ENCODE measurements at places on chromosomes 7 and 10.

- DNase-seq = no peak
Measured at GRCh38 chr7:21101541-21101940, 314.9 kb upstream of the SP8 start.

DNA sequence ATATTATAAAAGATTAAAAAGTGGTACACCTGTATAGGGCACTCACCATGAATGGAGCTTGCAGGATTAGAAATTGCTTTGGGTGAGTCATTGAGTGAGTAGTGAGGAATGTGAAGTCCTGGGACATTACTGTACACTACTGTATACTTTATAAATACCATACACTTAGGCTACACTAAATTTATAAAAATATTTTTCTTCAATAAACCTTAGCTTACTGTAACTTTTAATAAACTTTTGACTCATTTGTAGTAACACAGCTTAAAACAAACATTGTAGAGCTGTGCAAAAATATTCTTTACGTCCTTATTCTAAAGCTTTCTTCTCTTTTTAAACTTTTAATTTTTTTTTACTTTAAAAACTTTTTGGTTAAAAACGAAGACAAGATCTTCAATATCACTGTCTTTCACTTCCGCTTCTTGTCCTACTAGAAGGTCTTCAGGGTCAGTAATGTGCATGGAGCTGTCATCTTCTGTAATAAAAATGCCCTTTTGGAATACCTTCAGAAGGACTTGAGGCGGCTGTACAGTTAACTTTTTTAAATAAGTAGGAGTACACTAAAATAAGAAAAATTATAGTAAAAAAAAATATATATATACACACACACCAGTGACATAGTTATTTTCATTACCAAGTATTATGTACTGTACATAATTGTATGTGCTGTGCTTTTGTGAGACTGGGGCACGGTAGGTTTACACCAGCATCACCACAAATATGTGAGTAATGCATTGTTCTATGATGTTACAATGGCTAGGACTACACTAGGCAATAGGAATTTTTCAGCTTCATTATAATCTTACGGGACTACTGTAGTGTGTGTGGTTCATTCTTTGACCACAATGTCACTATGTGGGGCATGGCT is 3.5 kb downstream of the STK31 start:
- DNase-seq = peak; percentile 61

DNA sequence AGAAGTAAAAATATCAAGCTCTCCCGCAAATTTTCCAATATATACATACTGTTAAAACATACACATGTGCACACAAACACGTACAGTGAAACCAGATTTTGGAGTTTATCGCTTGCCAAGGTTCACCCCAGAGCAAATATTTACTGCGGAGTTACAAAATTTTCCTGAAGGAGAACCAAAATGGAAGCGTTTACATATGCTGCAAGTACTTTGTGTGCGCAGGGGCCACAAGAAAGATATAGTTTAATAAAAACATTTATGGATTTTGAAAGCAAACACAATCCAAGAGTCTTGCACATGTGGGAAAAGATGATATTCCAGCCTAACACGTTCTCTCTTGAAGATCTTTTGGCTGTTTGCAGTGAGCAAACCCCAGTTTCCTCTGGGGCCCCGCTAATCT is 301.3 kb upstream of the NFE2L3 start:
- DNase-seq = no peak

DNA sequence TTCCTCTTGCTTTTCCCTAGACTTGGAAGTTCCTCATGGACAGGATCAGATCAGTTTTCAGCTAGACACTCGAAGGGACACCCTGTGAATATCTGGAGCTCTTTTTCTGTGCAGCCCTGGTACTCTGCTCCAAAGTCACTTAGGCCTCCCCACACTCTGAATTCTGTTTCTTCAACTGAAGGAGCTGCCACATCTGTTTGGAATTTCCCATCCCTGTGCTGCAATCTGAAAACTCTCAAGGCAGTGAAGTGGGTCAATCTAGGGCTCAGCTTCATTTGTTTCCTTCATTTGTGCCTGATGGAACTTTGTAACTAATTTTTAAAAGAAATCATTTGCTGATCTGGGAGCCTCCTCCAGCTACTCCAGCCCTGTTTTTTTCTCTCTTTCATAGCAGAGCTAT is 9.6 kb downstream of the EPC1 start:
- no peak for DNase-seq

DNA sequence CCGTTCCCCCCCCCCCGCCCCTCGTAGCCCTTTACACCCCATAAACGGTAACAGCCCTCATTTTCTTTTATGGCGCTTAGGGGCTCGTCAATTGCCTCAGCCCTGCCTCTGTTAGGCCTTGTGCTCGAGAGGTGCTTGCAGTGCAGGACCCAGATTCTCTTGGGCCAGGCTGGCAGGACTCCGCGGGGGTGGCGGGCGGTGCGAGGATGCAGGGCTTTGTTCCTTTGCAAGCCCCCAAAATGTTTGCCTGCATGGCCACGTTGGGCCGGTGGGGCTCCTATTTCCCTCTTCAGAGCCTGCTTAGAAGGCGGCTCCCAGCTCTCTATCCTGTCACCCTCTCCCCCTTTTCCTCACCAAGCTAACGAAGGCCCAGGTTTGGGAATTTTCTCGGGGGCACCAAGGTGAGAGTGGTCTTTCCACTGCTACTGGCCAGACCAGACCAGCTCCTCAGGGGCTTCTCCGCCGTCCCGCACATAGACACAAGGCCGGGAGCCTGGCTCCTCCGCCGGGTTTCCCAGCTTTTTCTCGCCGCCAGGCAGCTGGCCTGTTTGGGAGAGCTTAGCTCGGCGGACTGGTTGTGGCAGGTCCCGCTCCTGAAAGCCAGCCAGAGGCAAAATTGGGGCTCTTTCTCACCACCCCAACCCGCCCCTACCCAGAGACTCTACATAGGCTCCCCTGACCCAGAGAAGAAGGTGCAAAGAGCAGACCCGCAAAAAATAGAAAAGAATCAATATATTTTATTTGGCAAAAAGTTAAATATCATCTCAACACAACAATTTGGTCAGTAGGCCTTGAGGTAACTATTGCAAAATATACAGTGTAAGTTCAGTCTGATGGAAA is 3.4 kb downstream of the HOXA9 start:
- no peak for DNase-seq

DNA sequence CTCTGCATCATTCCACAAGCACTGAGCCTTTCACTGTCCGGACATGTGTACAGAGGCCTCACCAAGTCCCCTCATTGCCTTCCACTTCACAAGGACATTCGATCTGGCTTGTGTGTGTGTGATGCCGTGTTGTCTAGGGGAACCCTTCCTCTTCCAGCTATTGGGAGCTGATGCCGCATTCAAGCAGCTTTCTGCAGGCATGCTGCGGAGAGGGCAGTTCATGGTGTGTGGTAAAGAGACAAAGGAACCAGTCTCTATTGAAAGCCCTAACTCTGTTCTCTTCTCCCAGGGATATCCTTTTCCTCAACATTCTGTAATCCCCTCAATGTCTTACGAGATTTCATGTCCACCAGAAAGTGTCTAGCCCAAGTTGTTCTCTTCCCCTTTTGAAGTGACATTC is 141.6 kb downstream of the ALOX5 start:
- no peak for DNase-seq

- DNase-seq = no peak
Measured at GRCh38 chr10:59072038-59072437, 104.4 kb upstream of the PHYHIPL start.

DNA sequence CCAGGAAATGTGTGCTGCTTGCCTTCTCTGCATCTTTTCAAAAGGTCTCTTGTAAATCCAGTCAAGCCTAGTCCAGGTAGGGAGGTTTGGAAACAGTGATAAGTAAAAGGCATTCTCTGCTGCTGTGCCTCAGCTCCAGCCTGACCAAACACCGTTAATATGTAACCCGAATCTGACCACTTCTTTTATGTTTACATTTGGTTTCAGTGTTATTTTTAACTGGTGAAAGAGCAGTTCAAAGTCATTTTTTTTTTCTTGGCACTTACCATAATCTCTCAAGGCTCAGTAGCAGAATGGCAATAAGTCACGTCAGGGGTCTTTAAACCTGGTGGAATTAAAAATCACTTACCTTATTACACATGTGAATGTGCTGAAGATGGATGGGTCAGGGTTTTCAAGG is 216.8 kb downstream of the PTEN start:
- no peak for DNase-seq

All from HS-27A (cell line).